ENCODE measurements at places on chromosomes 4 and X.

DNA sequence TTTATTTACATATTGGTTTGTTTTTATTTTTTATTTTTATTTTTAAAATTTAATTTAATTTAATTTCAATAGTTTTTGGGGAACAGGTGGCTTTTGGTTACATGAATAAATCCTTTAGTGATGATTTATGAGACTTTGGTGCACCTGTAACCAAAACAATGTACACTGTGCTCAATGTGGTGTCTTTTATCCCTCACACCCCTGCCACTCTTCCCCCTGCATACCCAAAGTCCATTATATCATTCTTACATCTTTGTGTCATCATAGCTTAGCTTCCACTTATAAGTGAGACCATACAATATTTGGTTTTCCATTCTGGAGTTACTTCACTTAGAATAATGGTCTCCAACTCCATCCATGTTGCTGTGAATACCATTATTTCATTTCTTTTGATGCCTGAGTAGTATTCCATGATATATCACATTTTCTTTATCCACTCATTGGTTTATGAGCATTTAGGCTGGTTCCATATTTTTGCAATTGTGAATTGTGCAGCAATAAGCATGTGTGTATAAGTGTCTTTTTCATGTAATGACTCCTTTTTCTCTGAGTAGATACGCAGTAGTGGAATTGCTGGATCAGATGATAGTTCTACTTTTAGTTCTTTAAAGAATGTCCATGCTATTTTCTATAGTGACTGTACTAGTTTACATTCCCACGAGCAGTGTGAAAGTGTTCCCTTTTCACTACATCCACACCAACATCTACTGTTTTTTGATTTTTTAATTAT lies 157.1 kb downstream of the CPXCR1 start:
- DNase-seq, result no peak

DNA sequence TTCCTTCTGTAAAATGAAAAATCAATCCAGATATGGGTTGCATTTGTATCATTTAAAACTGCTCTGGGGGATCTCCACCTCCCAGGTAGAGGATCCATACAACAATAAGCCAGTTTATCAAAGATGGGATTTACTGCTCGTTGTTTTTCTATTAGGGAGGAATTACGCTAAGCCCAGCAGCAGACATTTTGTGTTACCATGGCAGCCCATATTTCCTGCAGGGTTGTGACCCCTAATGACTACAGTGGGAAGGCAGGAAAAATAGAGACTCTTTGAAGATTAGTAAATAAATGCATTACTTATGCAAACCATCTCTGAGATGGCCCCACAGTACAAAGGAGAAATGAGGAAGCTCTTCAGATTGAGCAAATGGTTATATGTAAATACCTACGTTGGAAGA lies 253.4 kb upstream of the GPR101 start:
- DNase-seq, result no peak

GRCh38 chrX:7086384-7086783 lies 61.1 kb upstream of the STS start:
- DNase-seq, result peak; percentile 30

DNA sequence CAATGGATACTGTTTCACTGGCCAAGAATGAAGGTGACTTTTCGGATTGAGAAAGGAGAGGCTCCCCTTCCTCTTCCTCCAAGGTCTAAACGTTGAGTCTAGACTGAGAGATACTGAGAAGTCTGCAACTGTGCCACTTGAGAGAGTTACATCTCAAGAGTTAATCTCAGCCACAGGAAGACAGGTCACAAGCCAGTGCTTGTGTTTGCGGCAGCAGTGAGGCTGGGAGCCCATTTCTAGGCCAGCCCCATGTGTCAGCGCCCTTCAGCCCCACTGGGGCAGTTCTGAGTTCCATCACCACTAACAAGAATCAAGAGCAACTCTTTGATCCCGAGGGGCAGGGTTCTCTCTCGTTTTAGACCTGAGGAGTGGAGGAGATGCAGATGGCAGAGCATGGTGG lies 7.3 kb upstream of the SEC24D start:
- no peak for DNase-seq

DNA sequence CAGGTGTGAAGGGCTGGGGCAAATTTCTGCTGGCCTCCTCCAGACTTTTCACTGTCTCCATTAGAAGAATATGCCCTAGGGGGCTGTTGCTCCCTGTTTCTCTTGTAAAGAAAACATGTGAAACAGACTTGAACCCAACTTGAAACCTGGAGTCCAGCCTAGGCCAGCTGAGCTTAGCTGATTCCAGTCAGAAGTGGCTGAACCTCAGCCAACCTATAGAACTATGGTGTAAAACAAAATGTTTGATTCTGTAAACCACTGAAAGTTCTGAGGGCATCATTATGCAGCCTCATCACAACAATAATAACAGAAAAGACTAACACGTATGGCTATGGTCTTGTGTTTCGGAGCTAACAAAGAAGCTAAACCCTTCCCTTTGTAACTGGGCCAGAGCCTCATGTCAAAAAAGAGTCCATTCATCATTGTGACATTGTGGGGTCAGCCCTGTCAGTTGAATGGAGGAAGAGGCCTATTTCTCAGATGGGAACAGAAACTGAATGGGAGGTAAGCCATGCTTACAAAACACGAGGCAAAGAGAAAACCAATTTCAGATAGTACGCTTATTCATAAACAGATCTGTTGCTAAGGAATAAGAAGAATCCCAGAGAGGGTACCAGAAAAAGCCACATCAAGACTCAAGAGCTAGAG lies 34.1 kb downstream of the SETD7 start:
- no peak for DNase-seq

- peak; percentile 48 for DNase-seq
Measured at GRCh38 chr4:145177511-145177905, 2.9 kb downstream of the OTUD4 start.

GRCh38 chr4:2811830-2812611 lies 19.1 kb downstream of the SH3BP2 start:
- DNase-seq, result peak; percentile 86

GRCh38 chr4:47337893-47338292 lies 125.6 kb downstream of the COMMD8 start:
- no peak for DNase-seq

DNA sequence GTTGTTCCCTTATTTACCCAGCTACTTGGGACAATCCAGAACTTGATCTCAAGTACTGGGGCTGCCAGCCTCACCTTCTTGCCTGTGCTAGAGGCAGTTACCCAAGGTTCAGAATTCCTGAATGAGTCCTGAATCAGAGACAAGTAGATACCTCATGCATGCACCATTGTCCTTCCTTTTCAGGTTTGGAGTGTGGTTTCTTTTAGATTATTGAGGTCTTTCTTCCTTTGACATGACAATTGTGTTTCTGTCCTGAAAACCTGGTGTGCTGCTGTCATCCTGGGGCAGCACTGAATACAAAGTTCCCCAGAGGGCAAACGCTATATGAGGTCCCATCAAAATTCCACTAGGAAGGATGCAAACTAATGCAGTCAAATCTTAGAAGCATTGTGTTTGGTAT lies 3.5 kb downstream of the CXCL2 start:
- no peak for DNase-seq

DNA sequence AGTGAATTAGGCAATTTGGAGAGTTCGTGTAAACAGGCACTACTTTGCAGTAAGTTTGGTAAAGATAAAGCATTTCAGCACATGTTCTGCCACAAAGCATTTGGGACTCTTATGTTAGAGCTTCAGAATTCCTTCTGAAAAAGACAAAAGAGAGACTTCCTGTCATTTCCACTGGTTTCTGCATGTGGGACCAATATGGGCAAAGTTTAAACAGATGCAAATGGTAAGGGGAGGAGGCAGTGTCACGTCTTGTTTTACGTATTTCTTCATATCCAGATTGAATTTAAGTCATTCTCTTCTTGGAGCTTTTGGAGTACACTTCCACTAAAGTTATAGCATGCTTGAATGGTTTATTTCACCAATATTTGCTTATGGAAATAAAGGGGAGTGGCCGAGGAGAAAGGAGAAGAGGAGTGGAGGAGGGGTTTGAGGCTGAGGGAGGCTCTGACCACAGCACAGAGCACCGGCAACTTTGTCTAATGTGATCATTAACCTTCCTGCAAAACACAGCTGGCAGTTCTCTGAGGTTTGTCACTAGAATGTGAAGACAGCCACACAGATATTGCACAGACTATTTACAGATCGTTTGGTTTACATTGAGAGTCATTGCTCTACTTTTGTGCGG lies at the start of gene APELA:
TSS of gene APELA (plus strand) at position 479 of the 625 bp plus-strand sequence. CDS start 154 bp downstream, outside the sequence.
- DNase-seq, result no peak

- no peak for DNase-seq
Measured at GRCh38 chrX:75883446-75883845, 98.4 kb upstream of the MAGEE2 start.

GRCh38 chrX:120464411-120464810 lies 4.7 kb downstream of the LAMP2 start:
- DNase-seq, result no peak

- DNase-seq, result peak; percentile 0
Measured at GRCh38 chr4:133347409-133347808, 198.3 kb downstream of the PCDH10 start.

DNA sequence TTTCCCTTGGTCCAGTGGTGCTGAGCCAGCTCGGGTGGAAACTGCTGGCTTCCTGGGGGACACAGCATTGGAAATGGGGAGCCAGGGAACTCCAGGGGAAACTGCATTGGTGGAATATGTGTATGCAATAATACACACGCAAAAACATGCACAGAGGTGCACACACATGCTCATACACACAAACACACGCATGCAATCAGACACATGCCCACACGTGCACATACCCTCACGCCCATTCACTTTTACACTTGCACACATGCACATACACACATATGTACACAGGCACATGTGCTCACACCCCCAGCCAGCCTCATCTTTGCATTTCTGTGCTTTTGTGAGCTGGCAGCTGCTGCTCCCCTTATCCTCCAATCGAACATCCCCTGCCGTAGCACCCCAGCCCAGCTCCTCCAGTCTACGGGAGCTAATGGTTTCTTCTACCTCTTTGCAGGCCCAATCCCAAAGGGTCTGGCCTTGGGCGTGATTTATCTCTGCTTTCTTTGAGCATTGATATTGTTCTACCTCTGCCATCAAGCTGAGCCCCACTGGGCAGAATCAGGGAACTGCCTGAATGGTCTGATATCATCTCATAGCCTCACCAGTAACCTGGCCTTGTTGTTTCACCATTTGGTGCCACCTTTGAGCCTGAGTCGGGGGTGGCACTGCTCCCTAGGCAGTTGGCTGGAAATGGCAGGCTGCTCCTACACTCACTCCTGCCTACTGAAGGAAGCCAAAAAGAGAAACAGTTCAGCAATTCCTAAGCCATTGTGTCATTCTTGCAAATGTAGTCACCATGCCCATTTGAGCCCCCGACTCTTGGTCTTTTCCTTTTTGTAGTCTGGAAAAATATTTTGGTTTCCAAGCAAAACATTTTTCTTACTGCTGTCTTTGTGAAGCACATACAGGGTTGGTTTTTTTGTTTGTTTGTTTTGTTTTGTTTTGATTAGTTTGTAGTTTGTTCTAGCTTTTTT lies 104.4 kb upstream of the MAMLD1 start:
- DNase-seq, result peak; percentile 69

GRCh38 chr4:53586121-53586816 lies 5.0 kb downstream of the LNX1 start:
- peak; percentile 98 for DNase-seq

GRCh38 chr4:142671516-142671915 lies 174.6 kb downstream of the INPP4B start:
- no peak for DNase-seq

DNA sequence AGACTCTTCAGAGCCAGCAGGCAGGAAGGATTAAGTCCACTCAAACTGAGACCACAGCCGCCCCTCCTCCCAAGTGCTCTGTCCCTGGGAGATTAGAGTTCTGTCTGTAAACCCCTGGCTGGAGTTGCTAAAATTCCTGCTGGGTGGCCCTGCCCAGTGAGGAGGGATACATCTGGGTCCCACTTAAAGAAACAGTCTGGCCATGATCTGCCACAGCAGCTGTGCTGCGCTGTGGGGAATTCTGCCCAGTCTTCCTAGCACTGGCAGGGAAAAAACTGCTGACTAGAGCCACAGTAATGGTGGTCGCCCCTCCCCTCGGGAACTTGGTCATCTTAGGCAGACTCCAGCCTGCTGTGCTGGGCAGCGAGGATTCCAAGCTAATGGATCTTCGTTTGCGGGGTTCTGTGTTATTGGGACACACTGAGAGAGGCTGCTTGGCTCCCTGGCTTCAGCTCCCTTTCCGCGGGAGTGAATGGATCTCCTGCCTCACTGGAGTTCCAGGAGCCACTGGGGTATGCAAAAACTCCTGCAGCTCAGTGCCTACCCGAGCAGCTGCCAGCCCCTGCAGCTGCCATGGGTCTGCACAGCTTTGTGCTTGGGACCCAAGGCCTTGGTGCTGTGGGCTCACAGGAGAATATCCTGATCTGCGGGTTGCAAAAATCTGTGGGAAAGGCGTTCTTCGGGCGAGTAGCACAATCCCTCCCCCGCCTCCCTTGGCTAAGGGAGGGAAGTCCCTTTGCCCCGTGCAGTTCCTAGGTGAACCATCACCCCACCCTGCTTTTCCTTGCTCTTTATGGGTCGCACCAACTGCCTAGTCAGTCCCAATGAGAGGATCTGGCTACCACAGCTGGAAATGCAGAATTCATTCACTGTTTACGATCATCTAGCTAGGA lies 15.7 kb downstream of the ZXDB start:
- DNase-seq, result no peak

DNA sequence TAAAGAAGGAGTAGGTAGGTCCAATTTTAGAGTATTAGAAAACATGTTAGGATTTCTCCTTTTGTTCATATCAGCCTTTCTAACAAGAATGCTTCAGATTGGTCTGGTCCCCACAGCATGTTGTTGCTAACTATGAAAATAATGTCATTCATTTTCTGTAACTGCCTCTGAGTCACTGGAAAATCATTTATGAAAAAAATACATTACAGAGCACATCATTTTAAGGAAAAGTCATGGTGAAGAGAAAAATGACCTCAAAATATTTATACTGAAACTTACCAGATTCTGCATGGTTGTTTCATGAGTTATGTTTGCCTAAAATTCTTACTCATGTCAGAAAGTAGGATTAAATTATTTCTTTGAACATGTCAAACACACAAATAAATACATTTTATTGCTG lies 35.2 kb downstream of the DTHD1 start:
- no peak for DNase-seq

DNA sequence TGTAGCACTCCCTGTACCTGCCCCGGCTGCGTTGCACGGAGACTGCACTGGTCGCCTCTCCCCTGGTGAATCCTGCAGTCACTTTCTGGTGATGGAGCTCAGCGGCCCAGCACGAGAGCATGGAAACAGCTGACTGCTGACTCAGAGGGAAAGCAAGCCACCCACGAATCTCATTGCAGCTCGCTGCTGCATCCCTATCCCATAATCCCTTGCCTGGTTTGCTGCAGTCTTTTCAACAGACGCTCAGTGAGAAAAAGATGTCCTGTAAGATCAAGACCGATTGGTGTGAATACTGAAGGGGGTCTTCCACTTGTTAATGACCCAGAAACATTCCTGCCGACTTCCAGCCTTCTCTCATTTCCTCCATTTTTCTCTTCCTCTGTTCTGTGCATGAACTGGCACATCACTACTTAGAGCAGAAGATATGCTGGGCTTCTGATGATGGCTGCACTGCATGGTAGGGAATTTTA lies 52.9 kb downstream of the TRIM2 start:
- peak; percentile 72 for DNase-seq

- DNase-seq, result peak; percentile 34
Measured at GRCh38 chr4:66372706-66373105, 702.4 kb upstream of the EPHA5 start.

GRCh38 chr4:88549815-88550214 lies 26.2 kb upstream of the PYURF start:
- no peak for DNase-seq

GRCh38 chr4:81804849-81805248 lies 333.1 kb upstream of the RASGEF1B start:
- no peak for DNase-seq

GRCh38 chr4:158895797-158896576 lies 127.2 kb downstream of the FNIP2 start:
- DNase-seq, result no peak
